Tibial nerve (tissue), 4 donors: ENCODE measurements at places on chromosomes 16 and 17. TPM values are rescaled to one million over a fixed set of nuclear protein-coding genes. Genes with fewer than 3 reads are reported as not detected.

GRCh38 chr17:40303009-40303657 lies 5.8 kb upstream of the RARA start:
- peak overlapping the region; percentile 66 for H3K27ac ChIP-seq
- H3K4me1 ChIP-seq = peaks cover 61% of the 10 kb centered on the region
- no peaks in the 10 kb centered on the region for H3K36me3 ChIP-seq
- no peak overlapping the region for H3K4me3 ChIP-seq
- peak; percentile 93 for DNase-seq

- no peak overlapping the region for H3K4me3 ChIP-seq
- H3K4me1 ChIP-seq = no peaks in the 10 kb centered on the region
- H3K36me3 ChIP-seq = no peaks in the 10 kb centered on the region
- DNase-seq = no peak
These were observed 147.8 kb downstream of the TOX3 start for GRCh38 chr16:52399116-52399515.

- DNase-seq = no peak
- no peak overlapping the region for H3K27ac ChIP-seq
- H3K4me1 ChIP-seq = no peaks in the 10 kb centered on the region
- no peaks in the 10 kb centered on the region for H3K27me3 ChIP-seq
- H3K4me3 ChIP-seq = no peak overlapping the region
These were observed 9.6 kb downstream of the SLX4 start for GRCh38 chr16:3601614-3602319.

- peaks cover 34% of the 10 kb centered on the region for H3K4me1 ChIP-seq
- H3K27me3 ChIP-seq = no peaks in the 10 kb centered on the region
- H3K27ac ChIP-seq = no peak overlapping the region
- no peaks in the 10 kb centered on the region for H3K36me3 ChIP-seq
- DNase-seq = no peak
These were observed 113.0 kb downstream of the COPRS start for GRCh38 chr17:31745964-31746600.

GRCh38 chr16:87048730-87049115 lies 268.5 kb downstream of the C16orf95 start:
- H3K36me3 ChIP-seq = no peaks in the 10 kb centered on the region
- H3K4me1 ChIP-seq = peaks cover 20% of the 10 kb centered on the region
- H3K27ac ChIP-seq = no peak overlapping the region
- DNase-seq = no peak
- no peak overlapping the region for H3K4me3 ChIP-seq
- H3K27me3 ChIP-seq = no peaks in the 10 kb centered on the region

Gene PLLP
- 360 TPM for total RNA-seq

Gene ARHGAP44
- total RNA-seq = 3.0 TPM

DNA sequence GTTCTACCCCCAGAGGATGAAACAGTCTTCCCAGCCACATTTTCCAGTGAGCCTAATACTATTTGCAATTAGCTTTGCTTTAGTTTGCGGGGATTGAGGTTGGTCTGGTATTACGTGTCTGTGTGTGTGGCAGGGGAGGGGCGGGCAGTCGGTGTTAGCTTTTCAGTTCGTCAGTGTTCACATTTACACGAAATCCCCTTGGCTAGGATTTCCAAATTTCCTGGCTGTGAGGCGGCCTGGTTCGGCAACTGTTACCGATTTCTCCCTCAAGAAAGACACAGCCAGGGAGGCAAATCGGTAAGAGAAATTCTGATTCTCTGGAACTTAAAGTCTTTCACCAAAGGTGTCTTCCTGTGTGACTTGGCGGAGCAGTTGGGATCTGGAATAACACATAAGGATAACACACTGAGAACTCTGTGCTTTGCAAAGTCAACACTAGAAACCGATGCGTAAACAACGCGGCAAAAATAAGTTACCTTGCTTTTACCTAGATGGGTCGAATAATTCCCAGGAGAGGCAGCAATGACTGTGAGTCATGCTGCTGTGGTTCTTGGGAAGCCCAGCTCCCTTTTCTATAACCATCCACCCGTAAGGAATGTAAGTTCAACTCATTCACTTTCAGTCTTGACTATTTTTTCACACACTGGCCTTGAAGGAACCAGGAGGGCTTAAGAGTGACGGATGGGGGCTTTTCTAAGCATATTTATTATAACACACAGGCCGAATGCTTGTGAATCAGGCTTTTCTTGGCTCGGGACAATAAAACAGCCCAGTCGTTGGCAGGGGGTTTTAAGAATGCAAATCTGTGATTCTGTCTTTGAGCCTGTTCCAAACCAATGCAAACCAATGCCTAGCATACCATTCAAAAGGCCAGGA lies 24.2 kb downstream of the GPRC5B start:
- DNase-seq = no peak
- H3K4me3 ChIP-seq = no peak overlapping the region
- H3K4me1 ChIP-seq = peaks cover 6% of the 10 kb centered on the region
- H3K27ac ChIP-seq = no peak overlapping the region
